Cardiac fibroblast (primary cell): ENCODE measurements at places on chromosomes 4 and X.

GRCh38 chrX:103211012-103211715 lies 3.7 kb upstream of the BEX4 start:
- peak; percentile 59 for DNase-seq

GRCh38 chr4:77044461-77045150 lies 31.2 kb downstream of the CCNI start:
- DNase-seq = peak; percentile 72

DNA sequence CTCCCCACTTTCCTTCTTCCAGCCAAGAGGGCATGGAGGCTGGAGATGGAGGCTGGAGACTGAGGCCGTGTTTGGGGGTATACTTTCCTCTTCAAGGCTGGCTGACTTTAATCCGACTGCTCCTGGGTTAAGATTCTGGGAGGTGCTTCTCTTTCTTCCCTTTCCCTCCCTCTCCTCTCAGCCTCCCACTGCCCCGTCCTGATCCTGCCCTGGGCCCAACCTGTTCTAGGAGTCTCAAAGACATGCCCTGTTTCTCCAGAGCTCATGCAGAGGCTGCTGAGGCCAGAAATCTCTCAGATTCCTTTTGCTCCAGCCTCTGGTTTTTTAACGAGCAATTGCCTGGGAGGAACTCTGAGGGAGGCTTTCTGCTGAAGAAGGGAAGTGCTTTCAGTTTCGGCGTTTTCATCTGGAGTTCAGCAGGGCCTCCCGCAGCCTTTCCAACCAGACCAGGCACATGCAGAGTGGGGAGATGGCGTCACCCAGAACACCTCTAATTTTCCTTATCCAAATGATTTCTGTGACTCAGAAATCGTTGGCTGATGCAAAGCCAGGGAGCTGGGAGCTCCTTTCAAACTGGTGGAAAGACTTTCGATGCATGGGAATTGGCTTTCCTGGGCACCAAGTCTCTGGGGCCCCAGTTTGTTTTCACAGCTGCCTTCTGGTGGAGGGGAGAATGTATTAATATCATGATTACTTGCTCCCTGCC lies 34.5 kb upstream of the FAM9C start:
- peak; percentile 83 for DNase-seq

- no peak for DNase-seq
Observed at GRCh38 chrX:133956570-133957340, 28.6 kb downstream of the GPC3 start.

DNA sequence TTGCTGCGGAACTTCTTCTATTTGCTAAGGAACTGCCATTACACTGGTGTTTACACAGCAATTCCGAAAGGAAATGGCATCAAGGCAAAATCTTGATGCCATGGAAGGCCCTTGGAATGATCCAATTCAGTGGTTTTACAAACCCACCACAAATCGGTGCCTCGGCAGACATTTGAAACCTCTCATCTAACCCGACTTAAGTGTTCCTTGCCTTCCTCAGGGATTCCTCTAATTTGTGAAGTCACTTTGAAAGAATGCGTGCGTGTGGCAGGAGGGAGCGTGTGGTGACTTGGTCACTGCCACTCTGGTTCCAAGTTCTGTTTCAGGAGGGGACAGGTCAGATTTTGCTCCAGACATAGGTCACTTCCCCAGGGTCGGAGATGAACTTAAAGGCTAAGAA lies 4.8 kb downstream of the NOP14 start:
- no peak for DNase-seq

GRCh38 chr4:52173470-52174045 lies 122.5 kb downstream of the SPATA18 start:
- DNase-seq = peak; percentile 52
